ENCODE measurements at places on chromosomes 3 and 15.

DNA sequence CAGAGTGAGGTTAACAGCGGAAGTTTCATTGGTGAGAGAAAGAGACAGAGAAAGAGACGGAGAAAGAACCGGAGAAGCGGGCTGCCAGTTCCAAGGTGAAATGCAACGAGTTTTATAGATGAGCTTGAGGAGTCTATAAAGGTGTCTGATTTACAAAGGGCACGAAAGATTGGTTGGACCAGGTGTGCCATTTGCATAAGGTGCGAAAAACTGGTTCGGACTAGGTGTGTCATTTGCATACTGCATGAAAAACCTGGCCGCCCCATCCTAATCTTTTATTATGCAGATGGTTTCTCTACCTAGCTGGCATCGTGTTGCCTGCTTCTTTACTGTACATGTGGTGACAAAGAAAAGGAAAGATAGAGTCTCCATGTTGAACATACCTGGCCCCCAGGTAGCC is 253.8 kb upstream of the IGF1R start:
- no peak for DNase-seq

DNA sequence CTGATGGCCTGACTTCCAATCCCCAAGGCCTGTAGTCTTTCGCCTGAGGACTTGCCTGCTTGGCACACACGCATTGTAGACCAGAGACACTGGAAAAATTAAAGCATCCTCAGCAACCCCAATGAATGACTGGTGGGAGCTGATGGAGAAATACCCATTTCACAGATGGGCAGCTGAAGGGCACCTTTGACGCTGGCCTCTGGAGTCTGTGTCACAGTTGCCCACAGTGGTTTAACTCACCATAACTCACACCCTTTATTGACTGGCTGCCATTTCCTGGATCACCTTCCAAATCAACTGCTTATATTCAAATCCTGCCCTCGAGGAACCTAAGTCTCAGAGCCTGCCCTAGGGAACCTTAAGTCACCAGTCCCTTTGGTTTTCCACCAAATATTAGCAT is 183.1 kb downstream of the SHQ1 start:
- DNase-seq, result no peak

DNA sequence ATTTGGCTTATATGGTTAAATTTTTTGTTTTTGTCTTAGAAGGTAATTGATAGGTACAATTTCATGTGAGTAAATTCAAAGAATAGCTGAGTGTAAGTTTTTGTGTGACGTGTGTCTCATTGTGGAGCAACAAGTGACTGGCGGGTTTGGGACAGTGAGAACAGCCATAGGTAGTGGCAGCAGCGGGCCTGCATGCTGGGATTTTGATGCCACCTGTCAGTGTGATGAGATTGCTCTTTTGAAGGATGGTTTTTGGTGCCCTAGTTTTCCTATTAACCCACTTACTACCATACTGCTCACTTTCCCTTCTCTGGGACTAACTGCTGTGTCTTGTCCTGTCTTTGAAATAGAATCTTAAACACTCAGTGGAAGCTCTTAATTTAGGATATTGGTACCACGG is 522.6 kb downstream of the NAALADL2 start:
- no peak for DNase-seq

- DNase-seq, result no peak
Measured at GRCh38 chr3:104127830-104128229, 1238.9 kb upstream of the ALCAM start.

- no peak for DNase-seq
Measured at GRCh38 chr15:56052395-56053045, 59.1 kb upstream of the NEDD4 start.

DNA sequence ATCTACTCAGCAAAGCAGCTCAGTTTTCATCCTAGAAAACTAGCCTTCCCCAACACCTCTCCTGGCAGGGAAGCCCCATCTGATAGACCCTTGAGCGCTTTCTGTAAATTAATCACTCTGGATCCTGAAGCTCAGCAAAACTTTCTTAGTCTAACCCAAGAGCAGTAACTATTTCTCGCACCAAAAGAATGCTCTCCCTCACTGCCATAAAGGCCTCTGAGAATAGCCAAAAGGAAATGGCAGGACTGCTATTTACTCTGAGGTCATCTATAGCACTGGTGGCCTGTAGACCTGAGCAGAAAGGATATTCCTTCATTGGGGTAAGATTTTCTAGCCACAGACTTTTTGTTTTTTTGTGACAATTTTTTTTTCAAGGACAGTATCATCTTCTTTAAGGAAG is 345.8 kb upstream of the ADAMTS9 start:
- DNase-seq, result no peak

GRCh38 chr3:193861012-193861411 is 268.0 kb downstream of the OPA1 start:
- no peak for DNase-seq

GRCh38 chr3:74916696-74917095 is 302.2 kb upstream of the CNTN3 start:
- no peak for DNase-seq

DNA sequence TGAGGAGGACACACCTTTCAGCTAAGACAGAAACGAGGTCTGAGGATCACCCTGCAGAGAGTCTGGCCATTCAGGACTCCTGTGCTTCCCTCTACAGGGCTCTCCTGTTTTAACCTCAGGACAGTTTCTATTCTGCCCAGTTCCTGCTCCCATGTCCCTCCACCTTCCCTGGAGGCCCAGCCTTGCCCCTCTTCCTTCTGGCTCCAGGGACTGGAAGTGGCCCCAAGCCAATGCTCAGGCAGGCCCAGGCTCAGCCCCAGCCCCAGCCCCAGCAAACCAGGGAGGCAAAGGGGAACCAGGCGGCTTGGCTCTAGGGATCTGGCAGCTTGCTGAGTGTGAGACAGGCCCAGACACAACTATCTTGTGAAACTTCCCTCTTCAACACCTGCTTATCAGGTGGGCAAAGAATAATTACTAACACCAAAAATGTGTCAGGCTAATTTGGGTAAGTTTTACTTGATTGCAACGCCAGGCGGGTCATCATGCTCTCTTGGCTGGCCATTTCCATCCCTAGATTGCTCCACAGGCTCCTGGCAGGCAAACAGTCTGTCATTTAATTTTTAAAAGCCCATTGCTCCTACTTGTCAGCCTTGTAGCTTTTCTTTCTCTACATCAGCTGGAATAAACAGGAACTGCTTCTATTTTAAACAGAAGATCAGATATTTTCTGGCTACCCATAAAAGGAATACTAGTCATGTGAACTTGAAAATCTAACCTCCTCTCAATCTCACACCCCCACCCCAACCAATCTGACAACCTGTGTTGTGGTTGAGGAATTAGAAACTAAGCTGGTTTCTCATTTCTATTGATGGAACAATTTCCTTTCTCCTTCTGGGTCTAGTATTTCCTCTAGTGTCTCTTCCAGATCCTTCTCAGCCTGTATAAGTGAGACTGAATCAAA is 33.5 kb downstream of the UPK1B start:
- no peak for DNase-seq

GRCh38 chr15:31150732-31151231 is 49.3 kb upstream of the TRPM1 start:
- DNase-seq, result no peak

- DNase-seq, result no peak
Measured at GRCh38 chr3:196793246-196793645, 53.6 kb downstream of the PAK2 start.

Data from substantia nigra (tissue), 51 donors.